SJSA1 (cell line): ENCODE measurements at places on chromosomes 7 and 10. TPM values are rescaled to one million over a fixed set of nuclear protein-coding genes. Genes with fewer than 3 reads are reported as not detected.

The NT5C3A gene
- 31.1 TPM in 2 replicates for total RNA-seq

DNA sequence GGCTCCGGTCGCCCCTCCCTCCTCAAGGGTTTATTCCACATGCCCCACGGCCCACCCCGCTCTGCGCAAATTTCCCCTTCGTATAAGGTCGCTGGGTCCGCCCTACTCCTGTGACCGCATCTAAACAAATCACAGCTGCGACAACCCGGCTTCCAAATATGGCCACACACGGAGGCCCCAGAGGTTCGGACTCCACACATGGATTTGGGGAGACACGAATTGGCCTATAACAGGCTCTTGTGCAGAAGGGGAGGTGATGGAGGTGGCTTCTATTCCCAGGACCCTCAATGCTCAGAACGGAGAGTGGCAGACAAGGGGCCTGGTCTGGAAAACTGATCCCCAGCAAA is 90.1 kb downstream of the FOXL3 start:
- DNase-seq, result no peak

- DNase-seq, result no peak
These were observed 80.8 kb upstream of the MKX start for GRCh38 chr10:27826369-27826768.

The TMEM176A gene
- total RNA-seq, result not detected in 2 replicates

The TMEM178B gene
- under 0.01 TPM in 1 of 2 replicates, not detected in the other for total RNA-seq

DNA sequence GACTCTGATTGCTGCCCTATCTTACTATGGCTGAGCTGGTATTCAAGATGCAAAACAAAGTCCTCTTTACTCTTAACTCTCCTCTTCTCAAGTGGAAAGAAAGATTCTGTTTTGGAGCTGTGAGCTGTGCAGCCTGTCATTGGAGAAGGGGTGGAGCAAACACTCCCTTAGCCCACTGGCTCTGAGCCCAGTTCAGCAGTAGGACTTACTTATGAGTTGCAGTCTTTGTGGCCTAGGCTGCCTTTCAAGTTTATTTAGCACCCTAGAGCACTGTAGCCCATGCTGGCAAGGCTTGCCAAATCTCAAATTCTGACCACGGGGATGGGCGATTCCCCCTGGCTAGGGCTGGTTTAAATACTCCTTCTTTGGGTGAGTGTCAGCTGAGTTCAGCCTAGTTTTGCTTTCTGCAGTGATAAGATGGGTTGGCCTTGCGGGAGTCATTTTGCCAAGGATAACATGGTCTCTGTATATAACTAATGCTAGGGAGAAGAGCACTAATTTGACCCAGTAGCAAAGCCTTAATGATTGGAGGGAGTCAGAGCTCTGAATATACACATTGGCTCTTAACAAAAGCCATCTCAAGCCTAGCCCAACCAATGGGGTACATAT is 110.2 kb downstream of the MYO3A start:
- DNase-seq, result no peak

DNA sequence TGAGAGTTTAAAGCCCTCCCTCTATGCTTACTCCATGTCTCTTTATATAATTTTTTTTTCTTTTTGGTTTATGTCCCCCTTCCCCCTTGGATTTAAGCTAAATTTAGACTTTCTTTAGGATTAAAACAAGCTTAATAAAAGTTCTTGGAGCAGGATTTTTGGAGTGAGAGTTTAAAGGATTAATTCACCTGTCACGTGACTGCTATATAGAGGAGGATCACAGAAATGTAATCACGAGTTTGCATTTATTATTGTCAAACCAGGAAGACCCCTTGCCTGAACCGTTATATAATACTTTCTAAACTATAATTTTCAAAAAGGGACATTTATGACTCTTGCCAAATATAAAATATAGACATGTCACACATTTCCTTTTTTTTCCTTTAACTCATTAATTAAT is 78.1 kb upstream of the IMMP2L start:
- DNase-seq, result no peak

DNA sequence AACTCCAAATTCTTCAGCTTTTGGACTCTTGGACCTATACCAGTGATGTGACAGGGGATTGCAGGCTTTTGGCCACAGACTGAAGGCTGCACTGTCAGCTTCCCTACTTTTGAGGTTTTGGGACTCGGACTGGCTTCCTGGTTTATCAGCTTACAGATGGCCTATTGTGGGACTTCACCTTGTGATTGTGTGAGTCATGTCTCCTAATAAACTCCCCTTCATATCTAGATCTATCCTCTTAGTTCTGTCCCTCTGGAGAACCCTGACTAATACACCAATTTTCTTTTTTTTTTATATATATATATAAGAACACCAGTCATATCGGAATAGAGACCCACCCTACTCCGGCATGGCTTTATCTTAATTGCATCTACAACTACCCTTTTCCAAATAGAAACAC is 166.8 kb downstream of the ETV1 start:
- DNase-seq, result no peak

The FAM131B gene
- 0.16 and 0.41 TPM in 2 replicates for total RNA-seq

The PRRT4 gene
- total RNA-seq, result not detected in 2 replicates

- no peak for DNase-seq
These were observed 202.8 kb downstream of the CREB5 start for GRCh38 chr7:28615091-28615490.
